GM12878 (cell line): ENCODE measurements at places on chromosomes 7 and 10. TPM values are rescaled to one million over a fixed set of nuclear protein-coding genes. Genes with fewer than 3 reads are reported as not detected.

DNA sequence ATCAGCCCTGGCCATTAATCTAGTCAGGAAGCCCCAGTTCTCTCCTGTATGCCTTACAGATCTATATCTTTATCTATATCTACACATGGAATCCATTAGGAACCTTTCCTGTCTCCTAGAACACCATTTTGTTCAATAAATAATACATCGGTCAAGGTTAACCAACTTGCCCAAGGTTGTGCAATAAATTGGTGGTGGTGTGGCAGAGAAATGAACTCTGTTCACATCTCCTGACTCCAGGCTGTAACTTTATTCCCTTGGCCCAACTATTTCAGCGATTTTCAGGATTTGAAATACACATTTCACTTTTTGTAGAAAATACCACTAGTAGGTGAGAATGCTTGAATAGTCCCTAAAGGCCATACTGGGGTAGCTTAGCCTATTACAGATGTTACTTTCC lies 712.5 kb upstream of the FZD8 start:
- H3K36me3 ChIP-seq, result no peaks in the 10 kb centered on the region
- no peak overlapping the region for H3K4me3 ChIP-seq

DNA sequence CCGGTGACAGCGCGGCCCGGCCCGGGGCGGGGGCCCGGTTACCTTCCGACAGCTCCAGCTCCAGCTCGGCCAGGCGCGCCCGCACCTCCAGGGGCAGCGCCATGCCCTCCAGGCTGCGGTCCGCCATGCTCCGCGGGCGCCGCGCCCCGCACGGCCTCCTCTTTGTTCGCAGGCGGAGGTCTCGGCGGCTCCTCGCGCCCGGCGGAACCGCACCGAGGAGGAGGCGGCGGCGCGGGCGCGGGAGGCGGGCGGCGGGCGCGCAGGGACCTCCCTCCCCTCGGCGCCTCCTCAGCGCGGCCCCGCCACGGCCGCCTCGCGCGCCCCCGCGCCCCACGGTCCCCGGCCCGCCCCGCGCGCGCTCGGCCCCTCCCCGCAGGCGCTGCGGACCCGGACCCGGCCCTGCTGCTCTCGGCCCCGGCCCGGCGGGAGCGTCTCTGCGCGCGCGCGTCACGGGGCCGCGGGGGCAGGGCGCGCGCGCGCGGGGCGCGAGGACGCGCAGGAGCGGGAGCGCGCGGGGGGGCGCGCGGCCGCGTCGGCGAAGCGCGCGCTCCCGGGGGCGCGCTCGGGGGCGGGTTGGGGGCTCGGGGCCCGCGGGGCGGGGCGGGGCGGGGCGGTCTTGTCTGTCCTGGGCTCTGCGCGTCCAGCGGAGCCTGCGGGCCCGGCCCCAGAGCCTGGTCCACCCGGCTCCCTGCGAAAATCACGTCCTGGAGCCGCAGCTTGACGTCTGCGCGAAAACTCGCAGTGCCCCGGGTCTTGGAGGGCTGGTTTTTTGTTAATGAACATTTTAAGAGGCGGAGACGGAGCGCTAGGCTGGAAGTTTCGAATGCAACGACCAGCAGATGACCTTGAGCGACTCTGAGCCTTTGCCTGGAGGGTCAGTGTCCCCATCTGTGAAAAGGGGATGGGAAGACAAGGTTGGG lies at the start of gene DIP2C:
Gene DIP2C, minus strand, starts transcription at position 217 of the 920 bp plus-strand sequence. Its CDS starts 90 bp downstream, at position 127.
- no peaks in the 10 kb centered on the region for H3K36me3 ChIP-seq
- no peak within 1 kb of the TSS for H3K27ac ChIP-seq
- 0 out of 2 replicates have a peak, but pooled peaks cover 2% of the 10 kb centered on the region for H3K27me3 ChIP-seq
- H3K4me3 ChIP-seq, result no peak within 1 kb of the TSS

DNA sequence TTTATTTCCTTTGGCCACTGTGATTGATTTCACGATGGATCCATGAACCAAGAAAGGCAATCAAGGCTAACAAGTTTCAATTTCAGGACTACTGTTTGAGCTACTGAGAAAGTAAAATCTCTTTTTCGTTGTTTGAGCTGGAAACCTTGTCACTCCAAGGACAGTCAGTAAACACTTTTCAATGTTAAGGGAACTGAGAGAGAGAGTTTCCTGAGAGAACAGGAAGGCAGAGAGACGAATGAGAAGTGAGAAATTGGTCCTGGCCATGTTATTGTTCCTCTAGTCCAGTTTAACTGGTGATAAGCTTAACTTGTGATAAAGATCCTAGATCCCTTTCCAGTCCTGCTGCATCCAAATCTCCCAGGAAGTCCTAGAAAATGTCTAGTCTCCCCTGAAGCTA lies 909 bp upstream of the AKR1D1 start:
- no peaks in the 10 kb centered on the region for H3K36me3 ChIP-seq
- no peaks in the 10 kb centered on the region for H3K4me1 ChIP-seq
- H3K4me3 ChIP-seq, result no peak overlapping the region; the same call in 1 of the 2 replicates
- no peaks in the 10 kb centered on the region for H3K27me3 ChIP-seq
- no peak for DNase-seq

GRCh38 chr10:33790521-33791271 lies 456.2 kb upstream of the NRP1 start:
- no peak overlapping the region for H3K27ac ChIP-seq
- H3K27me3 ChIP-seq, result no peaks in the 10 kb centered on the region
- no peaks in the 10 kb centered on the region for H3K36me3 ChIP-seq

DNA sequence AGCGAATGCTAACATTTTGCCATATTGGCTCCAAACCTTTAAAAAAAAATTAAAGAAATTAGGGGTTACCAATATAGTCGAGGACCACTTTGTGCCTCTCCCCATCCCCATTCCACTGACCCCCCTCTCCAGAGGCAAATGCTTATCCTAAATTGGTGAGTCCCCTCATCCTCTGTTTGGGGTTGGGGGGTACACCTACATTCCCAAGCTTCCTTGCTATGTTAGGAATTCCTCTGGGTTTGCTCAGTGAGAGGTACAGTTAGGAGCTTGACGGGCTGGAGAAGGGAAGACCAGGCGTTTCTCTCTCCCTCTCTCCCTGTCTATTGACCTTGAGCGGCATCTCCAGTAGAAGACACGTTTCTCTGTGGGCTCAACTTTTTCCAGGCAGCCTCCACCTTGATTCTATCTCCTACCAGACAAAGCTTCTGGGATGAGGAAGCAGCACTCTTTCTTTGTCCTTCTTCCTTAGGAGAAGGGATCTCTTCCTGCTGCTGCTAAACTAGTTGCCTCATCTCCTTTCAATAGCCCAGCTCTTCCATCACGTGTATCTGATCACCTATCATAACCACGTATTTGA lies 6.6 kb upstream of the AKR1B15 start:
- no peak for DNase-seq
- H3K4me3 ChIP-seq, result no peak overlapping the region

DNA sequence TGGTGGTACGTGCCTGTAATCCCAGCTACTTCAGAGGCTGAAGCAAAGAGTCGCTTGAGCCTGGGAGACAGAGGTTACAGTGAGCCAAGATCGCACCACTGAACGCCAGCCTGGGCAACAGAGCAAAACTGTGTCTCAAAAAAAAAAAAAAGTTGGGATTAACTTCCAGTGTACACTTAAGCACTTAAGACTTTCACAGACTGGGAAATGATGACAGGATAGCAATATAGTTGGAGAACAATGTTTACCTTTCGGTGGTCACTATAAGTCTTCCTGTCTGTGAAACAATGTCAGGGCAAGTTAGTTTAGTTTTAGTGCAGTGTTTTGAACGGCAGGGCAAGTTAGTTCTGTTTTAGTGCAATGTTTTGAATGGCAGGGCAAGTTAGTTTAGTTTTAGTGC lies 130.2 kb downstream of the TPST1 start:
- H3K4me1 ChIP-seq, result no peaks in the 10 kb centered on the region
- H3K4me3 ChIP-seq, result no peak overlapping the region
- H3K27ac ChIP-seq, result no peak overlapping the region

GRCh38 chr10:62170732-62171131 lies 97.9 kb downstream of the RTKN2 start:
- H3K27ac ChIP-seq, result no peak overlapping the region
- no peaks in the 10 kb centered on the region for H3K36me3 ChIP-seq
- H3K4me3 ChIP-seq, result no peak overlapping the region
- H3K27me3 ChIP-seq, result no peaks in the 10 kb centered on the region

- DNase-seq, result no peak
- no peaks in the 10 kb centered on the region for H3K36me3 ChIP-seq
- no peaks in the 10 kb centered on the region for H3K4me1 ChIP-seq
- H3K27ac ChIP-seq, result no peak overlapping the region
- H3K27me3 ChIP-seq, result no peaks in the 10 kb centered on the region
Observed at GRCh38 chr7:105285118-105285874, 103.4 kb downstream of the SRPK2 start.

DNA sequence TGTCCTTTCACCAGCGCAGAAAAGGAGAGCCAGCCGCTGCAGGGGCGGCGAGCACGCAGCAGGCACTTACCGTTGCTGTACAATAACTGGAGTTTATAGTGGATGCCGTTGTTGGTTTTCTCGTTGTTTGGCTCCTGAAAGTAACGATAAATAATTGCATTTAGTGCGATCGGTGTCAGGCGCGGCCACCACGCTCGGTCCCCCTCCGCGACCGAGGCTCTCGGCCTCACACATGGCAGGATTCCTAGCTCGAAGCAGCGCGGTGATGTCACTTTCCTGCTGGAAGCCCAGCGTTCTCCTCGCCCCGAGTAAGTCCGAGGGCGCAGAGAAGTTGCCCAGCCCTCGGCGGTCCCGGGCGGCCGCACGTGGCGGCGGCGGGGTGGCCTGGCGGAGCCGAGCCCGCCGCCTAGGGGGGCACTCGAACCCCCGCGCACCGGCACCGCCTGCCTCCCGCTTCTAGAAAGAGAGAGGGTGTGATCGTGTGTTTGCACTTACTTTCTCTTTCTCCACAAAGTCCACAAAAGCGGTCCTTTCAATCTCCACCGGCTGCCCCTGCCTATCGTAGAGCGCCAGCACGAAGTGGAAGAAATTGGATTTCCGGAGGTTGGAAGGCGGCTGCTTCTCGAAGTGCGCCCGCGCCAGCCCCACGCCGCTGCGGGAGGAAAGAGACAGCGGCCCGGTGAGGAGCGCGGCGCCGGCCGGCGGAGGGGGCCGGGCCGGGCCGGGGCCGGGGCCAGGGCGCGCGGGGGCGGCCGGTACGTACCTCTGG lies 1.0 kb downstream of the EBF3 start:
- no peaks in the 10 kb centered on the region for H3K36me3 ChIP-seq
- no peak overlapping the region for H3K27ac ChIP-seq
- H3K4me1 ChIP-seq, result no peaks in the 10 kb centered on the region
- no peak overlapping the region for H3K4me3 ChIP-seq

DNA sequence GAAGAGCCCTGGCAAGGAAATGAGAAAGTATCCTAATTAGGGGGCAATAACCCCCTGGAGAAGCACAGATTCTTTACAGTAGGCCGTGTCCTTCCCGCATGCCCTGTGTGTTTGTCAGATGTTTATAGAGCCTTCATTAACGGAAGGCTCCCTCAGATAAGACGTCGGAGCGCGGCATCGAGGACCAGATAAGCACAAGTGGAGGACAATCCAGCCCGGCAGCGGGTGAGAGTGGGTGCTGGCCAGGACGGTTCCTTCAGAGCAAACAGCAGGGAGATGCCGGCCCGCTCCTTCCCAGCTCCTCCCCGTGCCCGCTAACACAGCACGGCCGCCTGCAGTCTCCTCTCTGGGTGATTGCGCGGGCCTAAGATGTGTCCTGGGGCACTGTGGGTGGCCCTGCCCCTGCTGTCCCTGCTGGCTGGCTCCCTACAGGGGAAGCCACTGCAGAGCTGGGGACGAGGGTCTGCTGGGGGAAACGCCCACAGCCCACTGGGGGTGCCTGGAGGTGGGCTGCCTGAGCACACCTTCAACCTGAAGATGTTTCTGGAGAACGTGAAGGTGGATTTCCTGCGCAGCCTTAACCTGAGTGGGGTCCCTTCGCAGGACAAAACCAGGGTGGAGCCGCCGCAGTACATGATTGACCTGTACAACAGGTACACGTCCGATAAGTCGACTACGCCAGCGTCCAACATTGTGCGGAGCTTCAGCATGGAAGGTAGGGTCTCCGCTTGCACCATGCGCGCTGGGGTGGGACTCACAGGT lies at the start of gene GDF2:
Gene GDF2, plus strand, starts transcription at position 155 of the 762 bp plus-strand sequence. Its CDS starts 215 bp downstream, at position 370.
- no peak for DNase-seq
- no peak within 1 kb of the TSS for H3K27ac ChIP-seq
- H3K4me3 ChIP-seq, result no peak within 1 kb of the TSS
- no peaks in the 10 kb centered on the region for H3K27me3 ChIP-seq

DNA sequence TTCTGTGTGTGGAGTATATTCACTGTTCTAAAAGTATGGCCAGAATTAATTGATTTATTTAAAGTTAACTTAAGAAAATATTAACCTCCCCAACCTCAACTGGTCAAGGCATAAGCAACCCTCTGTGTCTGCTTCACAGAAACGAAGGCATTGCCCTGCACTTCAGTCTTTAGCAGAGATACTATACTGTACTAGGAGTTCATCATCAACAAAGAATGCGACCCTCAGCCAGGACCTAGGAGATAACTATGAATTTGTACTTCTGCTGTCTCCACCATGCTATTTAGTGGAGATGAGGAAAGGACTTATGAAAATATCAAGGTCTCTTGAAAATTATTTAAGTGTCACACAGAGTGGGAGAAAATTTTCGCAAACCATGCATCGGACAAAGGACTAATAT lies 35.7 kb upstream of the SEMA3D start:
- H3K36me3 ChIP-seq, result no peaks in the 10 kb centered on the region
- H3K27me3 ChIP-seq, result no peaks in the 10 kb centered on the region
- no peak overlapping the region for H3K4me3 ChIP-seq
- H3K4me1 ChIP-seq, result no peaks in the 10 kb centered on the region
- DNase-seq, result no peak

Gene GBX1
- total RNA-seq, result not detected in 2 replicates

Gene CRHR2
- total RNA-seq, result not detected in 2 replicates

Gene CLRN3
- not detected in 2 replicates for total RNA-seq

Gene MCU
- total RNA-seq, result 17.3 and 18.2 TPM in 2 replicates

Gene PRSS2
- total RNA-seq, result 28.8 and 35.7 TPM in 2 replicates

Gene SEC31B
- 10.6 and 12.4 TPM in 2 replicates for total RNA-seq
